ENCODE measurements at places on chromosomes 4 and X. TPM values are rescaled to one million over a fixed set of nuclear protein-coding genes. Genes with fewer than 3 reads are reported as not detected.

DNA sequence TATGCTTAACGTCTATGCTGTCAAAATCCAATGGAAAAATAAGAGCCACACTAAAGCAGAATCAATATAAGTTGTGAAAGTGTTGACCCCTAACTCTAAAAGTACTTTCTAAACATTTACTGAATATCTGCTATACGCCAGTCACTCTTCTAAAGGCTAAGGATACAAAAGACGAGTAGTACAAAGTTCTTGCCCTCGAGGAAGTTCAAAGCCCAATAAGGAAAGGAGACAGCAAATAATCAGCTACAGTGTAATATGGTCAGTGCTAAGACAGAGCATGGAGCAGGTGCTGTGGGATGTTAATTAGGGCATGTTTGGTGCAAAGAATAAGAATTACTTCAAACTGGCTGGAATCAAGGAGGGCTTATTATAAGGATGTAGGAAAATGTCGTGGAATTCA is 31.6 kb upstream of the TMEM150C start:
- no peak for DNase-seq

The CT45A3 gene
- total RNA-seq: not detected

DNA sequence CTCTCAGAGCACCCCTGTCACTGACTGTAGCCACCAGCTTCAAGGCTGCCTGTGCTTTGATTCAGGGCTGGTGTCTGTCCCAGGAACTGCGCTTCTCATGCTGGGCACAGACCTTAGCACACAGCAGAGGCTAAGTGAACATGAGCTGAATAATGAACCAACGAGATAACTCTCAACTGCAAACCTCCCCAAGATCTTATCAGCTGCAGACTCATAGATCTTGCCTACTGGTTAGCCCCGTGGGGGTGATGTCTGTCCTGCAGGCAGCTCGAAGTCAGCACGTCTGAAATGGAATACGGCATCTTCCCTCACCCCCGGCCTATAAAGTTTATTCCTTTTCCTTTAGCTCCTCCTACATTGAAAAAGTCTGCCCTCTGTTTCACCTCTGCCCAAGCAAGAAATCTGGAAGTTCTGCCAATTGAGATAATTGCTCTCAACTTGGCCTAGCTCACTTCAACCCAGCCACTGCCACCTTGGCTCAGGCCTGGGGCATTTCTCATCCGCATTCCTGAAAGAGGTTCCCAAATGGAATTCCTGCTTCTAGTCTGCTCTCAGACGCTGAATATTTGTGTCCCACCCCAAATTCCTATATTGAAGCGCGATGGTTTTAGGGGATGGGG is 73.7 kb downstream of the GATB start:
- no peak for DNase-seq

- DNase-seq: no peak
These were observed 238.5 kb downstream of the PRDM5 start for GRCh38 chr4:120683897-120684540.

The SETD7 gene
- total RNA-seq: 19.6 TPM

- DNase-seq: no peak
These were observed 67.4 kb downstream of the APBB2 start for GRCh38 chr4:41146716-41147506.

- DNase-seq: peak; percentile 83
These were observed 58.0 kb downstream of the TAB3 start for GRCh38 chrX:30831082-30831481.

GRCh38 chrX:135340831-135341230 is 31.6 kb downstream of the ETDC start:
- no peak for DNase-seq

GRCh38 chr4:22987870-22988269 is 295.1 kb downstream of the GBA3 start:
- DNase-seq: no peak

The MEPE gene
- total RNA-seq: not detected

DNA sequence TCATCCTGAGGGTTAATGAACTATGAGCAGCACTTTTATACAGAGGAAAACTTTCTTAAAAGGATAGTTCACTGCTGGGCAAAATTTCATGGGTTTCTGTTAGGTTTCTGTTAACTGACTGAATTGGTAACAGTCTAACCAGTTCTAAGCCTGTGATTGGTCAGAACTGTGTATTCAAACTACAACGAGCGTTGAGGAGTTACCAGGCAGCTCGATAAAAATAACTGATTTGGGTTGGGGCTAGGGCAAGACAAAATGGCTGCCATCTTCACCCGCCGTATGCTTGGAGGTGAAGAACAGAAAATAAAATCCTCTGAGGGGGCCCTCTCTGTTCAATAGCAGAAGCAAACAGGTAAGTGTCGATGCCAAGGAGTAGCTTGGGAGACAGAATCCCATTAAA is 22.0 kb downstream of the FAM133A start:
- no peak for DNase-seq

- DNase-seq: no peak
These were observed 27.7 kb downstream of the PJA1 start for GRCh38 chrX:69137371-69138117.

DNA sequence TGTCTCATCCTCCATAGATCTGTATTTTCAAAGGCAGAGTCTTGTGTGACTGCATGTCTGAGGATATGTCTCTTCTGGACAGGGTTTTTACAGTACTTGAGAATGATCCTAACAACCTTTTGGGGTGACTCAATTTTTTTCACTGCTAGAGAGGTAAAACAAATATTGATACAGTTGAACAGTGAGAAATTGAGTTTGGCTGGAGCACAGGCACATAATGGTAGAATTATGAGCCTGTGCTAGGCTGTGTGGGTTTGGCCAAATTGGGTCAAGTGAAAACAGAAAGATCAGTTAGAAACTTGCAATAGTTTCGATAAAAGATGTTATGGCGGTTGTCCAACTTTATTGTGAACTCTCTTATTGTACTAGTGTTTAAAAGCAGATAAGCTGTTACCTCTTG is 23.3 kb upstream of the EOLA2 start:
- DNase-seq: no peak

DNA sequence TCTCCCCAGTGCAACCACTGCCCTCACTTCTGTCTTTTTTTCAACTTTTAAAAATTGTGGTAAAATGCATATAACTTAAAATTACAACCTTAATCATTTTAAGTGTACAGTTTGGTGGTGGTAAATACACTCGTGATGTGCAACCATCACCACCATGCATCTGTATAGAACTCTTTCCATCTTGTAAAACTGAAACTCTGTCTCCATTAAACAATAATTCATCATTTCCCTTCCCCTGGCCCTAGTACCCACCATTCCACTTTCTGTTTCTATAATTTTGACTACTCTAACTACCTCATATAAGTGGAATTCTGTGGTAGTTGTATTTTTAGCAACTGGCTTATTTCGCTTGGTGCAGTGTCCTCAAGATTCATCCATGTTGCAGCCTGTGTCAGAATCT is 6.8 kb upstream of the CTBP1 start:
- DNase-seq: no peak

DNA sequence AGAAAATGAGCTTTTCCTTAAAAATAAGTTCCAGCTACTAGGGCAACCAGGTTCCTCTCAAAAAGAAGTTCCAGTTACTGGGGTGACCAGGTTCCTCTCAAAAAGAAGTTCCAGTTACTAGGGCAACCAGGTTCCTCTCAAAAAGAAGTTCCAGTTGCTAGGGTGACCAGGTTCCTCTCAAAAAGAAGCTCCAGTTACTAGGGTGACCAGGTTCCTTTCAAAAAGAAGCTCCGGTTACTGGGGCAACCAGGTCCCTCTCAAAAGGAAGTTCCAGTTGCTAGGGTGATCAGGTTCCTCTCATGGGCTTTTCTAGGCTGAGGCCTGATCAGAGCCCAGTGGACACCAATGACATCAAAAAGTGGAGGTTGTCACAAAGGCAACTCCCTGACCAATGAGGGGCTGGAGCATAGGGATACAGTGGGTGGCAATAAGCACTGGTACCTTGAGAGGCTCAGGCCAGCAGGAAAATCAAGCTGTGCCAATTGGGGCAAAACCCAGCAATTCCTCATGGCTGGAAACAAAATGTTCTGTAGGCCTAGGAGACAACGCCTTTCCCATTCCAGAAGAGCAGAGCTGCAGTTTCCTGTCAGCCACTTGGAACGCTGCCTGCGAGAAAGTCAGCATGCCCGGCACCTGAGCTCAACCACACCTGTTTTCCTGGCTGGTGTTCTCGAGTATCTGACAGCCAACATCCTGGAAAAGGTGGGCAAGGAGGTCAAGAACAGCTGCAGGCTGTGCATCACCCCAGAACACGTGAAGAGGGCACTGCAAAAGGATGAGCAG is 12.3 kb upstream of the SYTL5 start:
- DNase-seq: peak; percentile 52

DNA sequence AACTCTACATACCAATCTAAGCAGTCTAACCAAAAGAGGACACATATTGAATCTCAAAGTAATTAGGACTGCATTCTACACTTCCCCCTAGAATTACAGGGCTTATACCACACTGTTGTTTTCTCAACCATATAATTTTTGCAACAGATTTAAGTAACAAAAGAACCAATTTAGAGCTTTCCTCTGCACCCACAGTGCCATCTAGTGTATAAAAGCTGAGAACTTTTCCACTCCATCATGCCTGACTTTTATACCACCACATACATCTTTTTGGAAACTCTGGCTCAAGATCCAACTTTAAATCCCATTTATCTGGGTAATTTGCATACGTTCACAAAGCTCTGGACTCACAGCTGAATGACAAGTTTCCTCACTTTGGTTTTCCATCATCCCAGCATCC is 99.5 kb downstream of the EFHC2 start:
- peak; percentile 58 for DNase-seq

GRCh38 chr4:48603366-48604003 is 113.4 kb downstream of the ZAR1 start:
- DNase-seq: no peak
